ENCODE measurements at places on chromosomes 13 and 19. TPM values are rescaled to one million over a fixed set of nuclear protein-coding genes. Genes with fewer than 3 reads are reported as not detected.

GRCh38 chr19:45879055-45879454, 6.9 kb downstream of the IRF2BP1 start:
- peak; percentile 25 for DNase-seq

Gene ZNF98
- total RNA-seq, result under 0.01 TPM

Gene HNRNPM
- 39.4 TPM for total RNA-seq

- peak; percentile 95 for DNase-seq
Observed at GRCh38 chr19:12611361-12611699, 610 bp downstream of the ZNF791 start.

DNA sequence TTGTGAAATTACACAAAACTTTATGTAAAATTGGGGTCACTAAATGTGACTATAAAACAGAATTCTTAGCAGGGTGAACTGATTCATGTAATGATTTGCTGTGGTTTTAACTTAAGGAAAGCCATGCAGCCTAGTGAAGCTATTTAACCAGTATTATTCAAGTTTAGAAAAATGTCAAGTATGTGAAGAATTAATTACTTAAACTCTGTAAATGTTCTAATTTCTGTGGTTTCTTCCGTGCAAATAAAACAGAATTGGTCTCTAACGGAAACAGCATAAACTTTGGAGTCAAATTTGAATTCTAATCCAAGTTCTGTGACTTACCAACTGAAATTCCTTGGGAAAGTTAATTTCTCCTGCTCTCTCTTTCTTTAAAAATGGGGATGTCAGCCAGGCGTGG, 13.3 kb downstream of the CDC16 start:
- peak; percentile 27 for DNase-seq

DNA sequence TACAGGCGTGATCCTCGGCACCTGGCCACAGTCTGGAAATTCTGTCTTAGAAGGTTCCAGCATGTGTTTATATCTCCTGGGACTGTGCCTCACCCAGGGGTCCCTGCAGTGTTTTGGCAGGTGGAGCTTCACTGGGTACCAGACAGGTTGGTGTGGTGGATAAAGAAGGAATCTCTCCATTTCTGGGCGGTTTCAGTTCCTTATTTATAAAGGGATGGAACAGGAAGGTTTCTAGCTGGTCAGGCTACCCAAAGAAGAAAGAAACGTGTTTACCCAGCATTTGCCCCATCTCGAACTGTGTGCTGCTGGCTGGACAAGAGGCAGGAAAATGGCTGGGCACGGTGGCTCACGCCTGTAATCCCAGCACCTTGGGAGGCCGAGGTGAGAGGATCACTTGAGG, 9.8 kb downstream of the PNPLA6 start:
- peak; percentile 34 for DNase-seq

GRCh38 chr13:110483386-110483968, 78.0 kb downstream of the RAB20 start:
- DNase-seq, result no peak

- peak; percentile 25 for DNase-seq
Observed at GRCh38 chr13:93307136-93307535, 80.5 kb downstream of the GPC6 start.

DNA sequence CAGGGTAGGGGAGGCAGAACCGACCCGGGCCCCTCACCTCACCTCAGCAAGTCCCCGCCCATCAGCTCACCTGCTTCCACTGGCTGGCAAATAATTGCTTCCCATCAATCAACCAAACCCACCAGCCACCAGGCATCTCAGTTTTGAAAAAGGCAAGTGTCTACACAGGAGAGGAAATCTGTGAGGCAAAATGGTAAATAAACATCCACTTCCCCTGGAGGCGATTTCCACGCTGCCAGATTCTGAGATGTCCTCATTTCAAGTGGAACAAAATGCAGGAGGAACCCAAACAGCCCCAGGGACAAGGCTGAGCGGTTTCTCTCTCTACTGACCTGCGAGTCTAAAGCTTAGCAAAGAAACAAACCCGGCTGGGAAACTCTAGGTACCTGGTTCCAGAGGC, 117.5 kb downstream of the CRYL1 start:
- DNase-seq, result no peak

DNA sequence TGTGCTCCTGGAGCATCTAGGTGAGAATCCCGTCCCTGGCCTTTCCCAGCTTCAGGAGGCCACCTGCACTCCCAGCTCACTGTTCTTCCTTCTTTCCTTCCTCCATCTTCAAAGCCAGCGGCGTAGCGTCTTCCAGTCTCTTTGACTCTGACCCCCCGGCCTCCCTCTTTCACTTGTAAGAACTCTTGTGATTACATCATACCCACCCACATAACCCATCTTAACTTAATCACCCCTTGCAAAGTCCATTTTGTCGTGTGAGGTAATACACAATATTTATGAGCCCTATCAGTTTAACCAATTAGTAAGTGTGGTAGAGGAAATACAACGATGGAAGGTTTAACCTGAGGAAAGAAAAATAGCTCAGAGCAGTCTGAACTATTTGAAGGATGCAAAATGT, 4.6 kb upstream of the CDC16 start:
- no peak for DNase-seq

DNA sequence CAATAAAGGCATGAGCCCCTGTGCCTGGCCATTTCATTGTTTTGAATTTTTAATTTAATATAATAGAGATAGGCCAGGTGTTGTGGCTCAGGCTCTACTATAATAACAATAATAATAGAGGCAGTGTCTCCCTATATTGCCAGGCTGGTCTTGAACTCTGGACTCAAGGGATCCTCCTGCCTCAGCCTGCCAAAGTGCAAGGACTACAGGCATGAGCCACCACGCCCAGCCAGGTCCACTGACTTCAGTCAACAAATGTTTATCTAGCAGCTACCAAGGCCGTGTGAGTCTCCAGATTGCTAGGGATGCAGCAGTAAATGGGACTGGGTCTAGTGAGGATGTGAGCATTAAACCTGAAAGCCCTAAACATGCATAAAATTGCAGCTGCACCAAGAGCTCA, 13.8 kb upstream of the ILF3 start:
- DNase-seq, result no peak

Gene PRR19
- total RNA-seq, result 0.36 TPM

GRCh38 chr13:29858231-29858630, 7.8 kb upstream of the UBL3 start:
- DNase-seq, result peak; percentile 23

DNA sequence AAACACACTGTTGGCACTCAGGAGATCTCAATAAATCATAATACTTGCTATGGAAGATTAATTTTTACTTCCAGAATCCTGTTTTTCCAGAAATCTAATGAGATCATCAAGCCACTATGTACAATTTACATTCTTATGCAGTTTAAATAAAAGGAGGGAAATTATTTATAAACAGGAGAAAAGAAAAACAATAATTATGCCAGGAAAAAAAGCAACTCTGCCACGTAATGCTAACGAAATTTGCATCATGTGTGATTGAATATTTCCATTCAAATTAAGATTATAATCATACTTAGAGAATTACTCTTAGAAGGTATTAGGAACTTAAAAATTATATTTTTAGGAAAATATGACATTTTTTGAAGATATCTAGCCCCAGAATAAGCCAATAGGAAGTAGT, 13.0 kb downstream of the FAM124A start:
- no peak for DNase-seq

DNA sequence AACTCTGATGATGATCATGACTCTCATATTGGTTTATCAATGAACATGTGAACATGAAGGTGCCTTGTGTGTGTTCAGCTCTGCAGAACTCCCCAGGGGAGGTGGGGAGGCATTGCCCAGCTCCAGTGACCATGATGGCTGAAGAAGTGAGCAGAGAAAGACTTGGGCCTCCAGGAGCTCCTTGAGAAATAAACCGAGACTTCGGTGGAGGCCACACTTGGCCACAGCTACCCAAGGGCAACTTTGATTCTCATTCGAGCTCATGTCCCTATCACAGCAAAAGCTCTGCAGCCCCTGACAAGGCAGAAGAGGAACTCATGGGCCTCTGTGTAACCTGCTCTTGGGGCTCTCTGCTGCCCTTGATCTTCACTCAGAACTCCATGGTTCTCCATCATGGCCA, 44.1 kb upstream of the ZNF536 start:
- no peak for DNase-seq

DNA sequence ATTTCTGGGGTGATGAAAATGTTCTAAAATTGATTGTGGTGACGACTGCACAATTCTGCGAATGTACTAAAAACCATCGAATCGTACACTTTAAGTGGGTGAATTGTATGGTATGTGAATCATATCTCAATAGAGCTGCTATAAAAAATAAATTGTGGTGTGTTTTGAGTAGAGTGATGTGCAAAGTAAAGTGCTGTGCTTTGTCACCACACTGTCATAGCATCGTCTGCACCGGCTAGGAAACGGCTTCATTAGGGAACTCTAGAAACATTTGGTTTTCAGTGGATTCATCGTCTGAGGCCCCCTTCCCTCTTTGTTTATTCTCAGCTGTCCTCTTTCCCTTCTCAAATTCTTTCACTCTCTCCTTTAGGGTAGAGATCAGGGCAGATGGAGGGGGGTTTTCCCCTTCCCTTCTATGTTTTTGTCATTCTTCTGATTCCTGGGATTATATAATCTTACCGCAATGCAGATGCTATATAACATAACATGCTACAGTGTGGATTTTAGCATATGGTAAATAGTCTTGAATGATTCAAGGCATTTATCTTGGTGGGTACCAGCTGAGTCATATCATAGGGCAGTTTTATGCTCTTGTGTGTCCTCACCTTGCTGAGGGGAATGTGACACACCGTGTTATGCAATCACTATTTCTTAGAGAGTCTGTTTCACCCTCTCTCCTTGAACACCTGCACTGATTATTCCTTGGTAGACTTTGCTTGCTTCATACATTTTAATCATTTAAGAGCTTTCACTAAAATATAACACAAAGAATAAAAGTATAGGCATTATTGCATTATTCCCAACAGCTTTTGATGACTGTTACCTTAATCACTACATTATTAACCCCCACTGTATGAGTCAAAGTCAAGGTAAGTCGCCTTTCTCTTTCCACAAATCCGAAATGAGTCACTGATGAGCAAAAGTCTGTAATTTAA, 239.4 kb downstream of the DCLK1 start:
- DNase-seq, result no peak

Gene CDX2
- not detected for total RNA-seq

DNA sequence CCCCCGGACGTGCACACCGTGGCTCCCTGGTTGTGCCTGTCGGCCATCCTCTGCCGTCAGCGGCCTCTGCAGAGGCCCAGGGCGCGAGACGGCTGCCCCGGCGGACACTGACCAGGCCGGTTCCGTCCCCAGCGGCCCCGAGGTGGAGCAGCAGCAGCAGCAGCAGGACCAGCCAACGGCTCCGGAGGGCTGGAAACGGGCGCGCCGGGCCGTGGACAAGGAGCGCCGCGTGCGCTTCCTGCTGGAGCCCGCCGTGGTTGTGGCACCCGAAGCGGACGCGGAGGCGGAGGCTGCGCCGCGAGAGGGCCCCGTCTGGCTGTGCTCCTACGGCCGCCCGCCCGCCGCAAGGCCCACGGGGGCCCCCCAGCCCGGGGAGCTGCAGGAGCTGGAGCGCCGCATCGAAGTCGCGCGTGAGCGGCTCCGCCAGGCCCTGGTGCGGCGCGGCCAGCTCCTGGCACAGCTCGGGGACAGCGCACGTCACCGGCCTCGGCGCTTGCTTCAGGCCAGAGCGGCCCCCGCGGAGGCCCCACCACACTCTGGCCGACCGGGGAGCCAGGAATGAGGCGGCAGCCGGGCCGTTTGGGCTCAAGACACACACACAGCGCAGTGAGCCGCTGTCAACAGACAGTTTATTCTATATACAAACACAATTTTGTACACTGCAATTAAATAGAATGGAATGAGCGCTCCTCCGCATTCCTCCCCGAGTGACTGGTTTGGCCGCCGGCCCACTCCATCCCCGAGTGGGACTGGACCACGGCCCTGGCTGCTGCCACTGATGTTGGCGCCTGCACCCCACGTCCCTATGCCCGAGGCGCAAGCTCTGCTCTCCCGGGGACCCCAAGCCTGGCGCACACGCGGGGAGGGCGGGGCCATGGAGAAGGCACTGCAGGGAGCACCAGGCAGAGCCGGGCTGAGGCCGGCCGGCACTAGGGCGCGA, 9.1 kb downstream of the GRIN3B start:
- peak; percentile 99 for DNase-seq

GRCh38 chr19:8469613-8470368, 25.0 kb downstream of the HNRNPM start:
- no peak for DNase-seq

DNA sequence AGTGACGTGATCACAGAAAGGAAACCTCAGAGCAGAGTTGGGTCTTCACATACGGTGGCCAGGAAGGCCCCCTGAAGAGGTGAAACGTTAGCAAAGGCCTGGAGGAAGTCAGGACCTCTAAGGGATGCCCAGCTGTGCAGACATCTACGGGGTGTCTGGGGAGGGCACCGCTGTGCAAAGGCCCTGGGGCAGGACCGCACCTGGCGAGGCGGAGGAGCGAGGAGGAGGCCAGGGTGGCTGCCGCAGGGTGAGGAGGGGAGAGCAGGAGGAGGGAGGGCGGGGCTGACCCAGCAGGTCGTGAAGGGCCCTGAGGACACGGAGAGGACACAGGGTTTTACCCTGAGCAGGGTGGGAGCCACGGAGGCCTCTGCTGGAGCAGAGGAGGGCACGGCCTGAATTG, 11.8 kb upstream of the MADCAM1 start:
- DNase-seq, result peak; percentile 21

Gene CTXN1
- total RNA-seq, result 1.5 TPM

Gene LHB
- not detected for total RNA-seq

DNA sequence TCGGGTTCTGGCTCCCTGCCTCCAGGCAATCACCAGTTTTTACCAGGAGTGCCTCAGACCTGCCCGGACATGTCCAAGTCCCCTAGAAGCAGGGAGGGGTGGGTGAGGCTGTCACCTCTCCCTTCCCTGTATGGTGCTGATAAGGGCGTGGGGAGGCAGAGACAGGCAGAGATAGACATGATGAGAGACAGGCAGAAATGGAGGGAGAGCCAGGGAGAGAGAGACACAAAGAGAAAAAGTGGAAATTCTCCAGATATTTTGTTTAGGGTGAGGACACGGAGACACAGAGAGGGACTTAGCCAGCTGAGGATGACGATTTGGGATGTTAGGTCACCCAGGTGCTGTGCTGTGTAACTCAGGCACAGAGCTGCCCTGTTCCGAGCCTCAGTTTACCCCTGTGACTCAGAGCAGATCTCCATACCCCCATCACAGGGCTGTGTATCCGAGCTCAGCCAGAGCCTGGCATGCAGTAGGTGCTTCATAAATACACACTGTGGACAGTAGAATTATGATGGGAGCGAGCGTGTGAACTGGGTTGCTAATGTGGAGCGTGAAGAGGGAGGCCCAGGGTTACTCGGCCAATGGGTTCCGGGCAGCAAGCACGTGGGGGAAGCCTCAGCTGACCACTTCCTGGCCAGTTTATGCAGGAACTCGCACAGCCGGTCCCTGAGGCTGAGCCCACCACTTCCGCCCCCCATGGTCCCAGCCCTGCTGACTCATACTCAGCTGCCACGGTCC, 11.9 kb upstream of the GDF15 start:
- DNase-seq, result peak; percentile 99

DNA sequence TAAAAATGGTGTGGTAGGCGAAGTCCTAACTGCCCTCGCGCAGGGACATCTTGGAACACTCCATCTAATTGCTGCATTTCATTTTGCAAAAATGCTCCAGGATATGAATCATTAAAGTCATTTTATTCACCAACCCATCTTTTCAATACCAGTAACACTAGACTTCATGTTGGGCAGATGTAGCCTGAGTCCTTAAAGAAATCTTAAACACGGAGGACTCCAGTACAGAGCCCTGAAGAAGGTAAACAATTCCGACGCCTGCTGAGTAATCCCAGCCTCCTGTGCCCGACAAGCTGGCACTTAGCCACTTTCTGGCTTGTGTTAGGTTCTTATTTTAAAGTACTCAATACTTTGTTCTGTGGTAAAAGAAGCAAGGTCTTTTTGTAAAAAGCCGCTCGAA, 58.0 kb upstream of the IRS2 start:
- DNase-seq, result no peak

All from osteoblast (primary cell).